GM12878 (cell line): ENCODE measurements at places on chromosomes 2 and 18. TPM values are rescaled to one million over a fixed set of nuclear protein-coding genes. Genes with fewer than 3 reads are reported as not detected.

TMEM182 gene
- polyA plus RNA-seq, result 4.1 and 4.7 TPM in 2 replicates

DNA sequence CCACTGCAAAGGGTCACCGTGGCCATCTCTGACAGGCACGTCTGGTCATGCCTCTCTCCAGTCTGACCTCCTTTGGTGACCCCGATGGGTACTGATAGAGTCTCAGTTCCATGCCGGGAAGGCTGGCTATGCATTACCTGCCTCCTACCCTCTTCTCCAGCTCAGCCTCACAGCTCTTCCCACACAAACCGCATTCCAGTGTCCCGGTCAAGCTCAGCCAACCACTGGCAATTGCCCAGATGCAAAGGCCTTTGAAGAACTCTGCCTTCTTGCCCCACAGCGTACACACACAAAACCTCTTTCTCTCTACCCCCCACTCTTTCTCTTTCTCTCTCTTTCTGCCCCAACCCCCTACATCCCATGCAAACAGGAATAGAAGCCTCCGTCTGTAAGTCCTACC is 37.6 kb downstream of the TMEM163 start:
- no peak for DNase-seq

C2orf76 gene
- 27.3 and 32.4 TPM in 2 replicates for polyA plus RNA-seq

RASGRP3 gene
- polyA plus RNA-seq, result 59.6 and 65.1 TPM in 2 replicates

RGPD8 gene
- polyA plus RNA-seq, result 3.6 and 4.3 TPM in 2 replicates

HNMT gene
- not detected in 2 replicates for polyA plus RNA-seq
